ENCODE measurements at places on chromosomes 1 and 21.

- no peak for DNase-seq
These were observed 86.6 kb upstream of the ZNF326 start for GRCh38 chr1:89908273-89908671.

- DNase-seq, result no peak
These were observed 46.1 kb upstream of the FBXO28 start for GRCh38 chr1:224067621-224068457.

DNA sequence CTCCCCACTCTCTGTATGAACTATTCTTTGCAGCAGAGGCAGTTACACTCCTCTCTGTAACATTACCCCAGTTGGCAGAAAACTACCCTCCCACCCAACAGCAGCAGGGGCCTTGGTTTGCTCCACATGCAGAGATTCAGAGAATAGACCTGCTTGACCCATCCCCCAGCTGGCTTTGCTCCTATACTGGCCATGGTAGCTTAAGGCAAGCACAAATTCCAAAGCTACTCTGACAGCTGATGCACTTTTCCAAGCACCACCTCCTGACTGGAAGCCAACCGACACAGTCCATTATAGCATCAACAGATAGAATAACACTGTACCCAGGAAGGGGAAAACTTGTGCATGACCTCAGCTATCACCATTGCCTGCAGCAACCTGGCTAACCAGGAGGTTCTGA, 846.5 kb upstream of the NCAM2 start:
- no peak for DNase-seq

DNA sequence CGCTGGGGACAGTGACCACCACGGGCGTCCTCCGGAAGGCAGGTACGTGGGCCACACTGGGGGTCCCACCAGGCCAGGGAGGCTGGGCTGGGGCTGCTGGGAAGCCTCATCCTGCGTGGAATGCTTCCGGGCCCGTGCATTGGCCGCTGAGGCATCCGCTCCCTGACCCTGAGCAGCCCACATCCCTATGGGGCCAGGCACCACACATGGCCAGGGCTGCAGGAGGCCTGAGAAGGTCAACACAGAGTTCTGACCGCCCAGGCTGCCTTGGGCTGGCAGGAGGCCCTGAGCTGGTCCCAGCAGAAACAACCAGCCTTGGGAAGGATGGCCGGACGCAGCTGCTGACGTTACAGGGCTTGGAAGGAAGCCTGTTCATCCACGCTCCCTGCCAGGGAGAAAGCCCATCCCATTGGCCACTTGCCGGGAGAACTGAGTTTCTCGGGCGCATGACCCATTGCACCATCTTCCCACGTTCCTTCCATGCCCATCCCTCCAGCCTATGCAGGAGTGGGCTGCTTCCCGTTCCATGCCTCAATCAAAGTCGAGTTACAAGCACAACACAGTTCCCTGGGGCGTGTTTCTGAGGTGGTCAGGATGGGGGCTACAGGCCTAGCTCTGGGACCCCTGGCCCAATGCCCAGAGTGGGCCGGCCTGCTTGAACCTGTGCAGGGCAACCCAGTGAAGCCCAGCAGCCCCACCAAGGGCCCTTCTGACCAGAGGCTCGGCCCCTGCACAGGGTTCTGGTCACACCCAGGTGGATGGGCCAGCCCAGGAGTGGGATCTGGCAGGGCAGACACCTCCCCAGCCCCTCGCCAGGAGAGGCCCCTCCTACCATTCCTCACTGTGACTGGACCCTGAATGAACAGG, 31.7 kb downstream of the TRIM11 start:
- DNase-seq, result no peak

DNA sequence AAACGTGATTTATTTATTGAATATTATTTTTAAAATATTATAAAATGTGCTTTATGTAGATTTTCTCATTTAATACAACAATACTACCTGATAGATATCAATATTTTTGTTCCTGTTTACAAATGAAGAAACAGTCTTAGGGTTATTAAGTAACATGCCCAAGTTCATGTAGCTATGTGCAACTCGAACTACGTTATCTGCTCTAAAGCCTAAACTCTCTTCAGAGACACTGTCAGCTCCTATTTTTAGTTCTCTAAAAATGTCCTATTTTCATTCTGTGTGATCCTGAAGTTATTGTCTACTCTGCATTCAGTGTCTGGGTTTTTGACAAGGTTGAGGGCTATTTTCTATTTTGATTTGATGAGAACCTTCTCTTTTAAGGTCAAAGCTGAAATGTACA, 550.1 kb upstream of the B3GALT2 start:
- DNase-seq, result no peak

GRCh38 chr1:147515045-147515869, 26.0 kb upstream of the BCL9 start:
- DNase-seq, result no peak

GRCh38 chr1:179742717-179743678, at the start of gene FAM163A:
FAM163A (plus strand) TSS chr1:179743291; CDS start chr1:179813098, 69,807 bp downstream.
- no peak for DNase-seq

GRCh38 chr1:183697814-183698590, 44.9 kb upstream of the APOBEC4 start:
- DNase-seq, result no peak

- no peak for DNase-seq
These were observed 16.2 kb upstream of the PPIE start for GRCh38 chr1:39722495-39722894.

- DNase-seq, result no peak
These were observed 146.5 kb downstream of the PDE4B start for GRCh38 chr1:65939191-65939590.

DNA sequence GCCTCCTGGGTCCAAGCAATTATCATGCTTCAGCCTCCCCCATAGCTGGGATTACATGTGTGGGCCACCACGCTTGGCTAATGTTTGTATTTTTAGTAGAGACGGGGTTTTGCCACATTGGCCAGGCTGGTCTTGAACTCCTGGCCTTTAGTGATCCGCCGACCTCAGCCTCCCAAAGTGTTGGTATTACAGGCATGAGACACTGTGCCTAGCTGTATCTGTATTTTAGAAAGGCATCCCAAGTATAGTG, 69.3 kb downstream of the NKAIN1 start:
- DNase-seq, result no peak

GRCh38 chr1:32876341-32877210, 5.9 kb upstream of the FNDC5 start:
- no peak for DNase-seq

DNA sequence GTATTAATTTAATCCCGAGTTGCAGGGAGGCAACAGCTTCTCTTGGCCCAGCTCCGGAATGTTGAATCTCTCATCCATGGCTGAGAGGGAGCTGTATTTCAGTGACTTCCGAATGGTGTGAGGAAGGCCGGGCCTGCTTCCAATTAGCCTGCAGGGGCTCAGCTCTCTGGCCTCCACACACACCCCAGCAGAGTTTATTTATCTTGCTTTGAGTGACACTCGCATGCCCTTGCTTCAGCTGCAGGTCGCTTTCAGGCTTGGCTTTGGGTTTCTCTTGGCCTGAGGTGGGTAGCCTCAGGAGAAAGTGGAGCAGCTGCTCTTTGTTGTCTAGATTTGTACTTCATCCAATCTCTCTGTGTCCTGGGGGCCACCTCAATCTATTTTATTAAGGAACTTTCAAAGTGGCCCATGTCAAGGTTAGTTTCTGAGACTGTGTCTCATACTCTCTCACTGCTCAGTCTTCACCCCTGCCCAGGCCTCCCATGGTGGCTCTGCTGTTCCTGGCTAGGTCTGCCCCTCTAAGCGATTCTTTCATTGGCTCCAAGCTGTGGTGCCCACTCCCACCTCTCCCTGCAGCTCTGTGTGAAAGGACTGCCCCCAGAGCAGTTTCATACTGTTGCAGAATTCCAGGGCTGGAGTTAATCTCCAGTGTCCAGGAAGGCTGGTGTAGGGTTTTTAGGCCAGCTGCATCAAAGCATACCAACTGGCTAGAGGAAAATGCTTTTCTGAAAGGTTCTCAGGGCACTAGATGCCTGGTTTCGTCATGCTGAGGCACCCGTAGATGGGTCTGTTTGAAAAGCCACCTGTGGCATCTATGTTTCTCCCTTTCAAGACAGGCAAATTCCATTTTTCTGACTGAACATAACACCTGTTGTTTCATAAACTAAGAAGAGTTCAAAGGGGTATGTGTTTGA, 153.5 kb downstream of the PLXNA2 start:
- DNase-seq, result no peak

- peak; percentile 13 for DNase-seq
These were observed 1.5 kb downstream of the GADD45A start for GRCh38 chr1:67686267-67687197.

DNA sequence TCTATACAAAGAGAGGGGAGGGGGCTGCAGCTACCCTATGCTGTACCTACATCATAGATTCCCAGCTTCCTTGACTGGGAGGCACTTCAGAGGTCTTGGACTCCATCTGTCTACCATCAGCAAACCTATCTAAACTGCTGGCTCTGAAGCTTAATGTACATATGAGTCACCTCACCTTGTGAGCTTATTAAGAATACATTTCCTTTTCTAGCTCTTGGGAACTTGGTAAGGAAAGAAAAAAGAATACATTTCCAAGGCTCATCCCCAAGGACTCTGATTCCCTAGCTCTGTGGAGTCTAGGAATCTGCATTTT, 50.0 kb upstream of the PRELP start:
- DNase-seq, result no peak

- DNase-seq, result no peak
These were observed 82.0 kb downstream of the UBE4B start for GRCh38 chr1:10114746-10115145.

DNA sequence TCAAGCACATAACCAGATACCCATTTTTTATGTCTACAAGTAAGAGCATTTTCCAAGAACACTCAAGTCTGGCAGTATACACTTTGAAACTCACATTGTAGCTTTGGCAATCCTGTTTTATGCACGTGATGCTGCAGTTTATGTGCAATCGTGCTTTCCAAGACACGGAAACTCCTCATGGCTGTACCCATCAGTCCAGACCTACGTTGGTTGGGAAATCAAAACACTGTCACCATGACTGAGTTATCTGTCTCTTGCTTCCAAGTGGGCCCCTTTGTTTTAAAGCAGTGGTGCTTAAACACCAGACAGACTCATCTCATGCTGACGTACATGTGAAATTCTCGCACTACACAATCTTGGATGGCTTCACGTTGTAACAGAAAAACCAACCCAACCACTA, 192.8 kb downstream of the LTN1 start:
- no peak for DNase-seq

GRCh38 chr1:236836157-236836556, 41.1 kb downstream of the MTR start:
- no peak for DNase-seq

DNA sequence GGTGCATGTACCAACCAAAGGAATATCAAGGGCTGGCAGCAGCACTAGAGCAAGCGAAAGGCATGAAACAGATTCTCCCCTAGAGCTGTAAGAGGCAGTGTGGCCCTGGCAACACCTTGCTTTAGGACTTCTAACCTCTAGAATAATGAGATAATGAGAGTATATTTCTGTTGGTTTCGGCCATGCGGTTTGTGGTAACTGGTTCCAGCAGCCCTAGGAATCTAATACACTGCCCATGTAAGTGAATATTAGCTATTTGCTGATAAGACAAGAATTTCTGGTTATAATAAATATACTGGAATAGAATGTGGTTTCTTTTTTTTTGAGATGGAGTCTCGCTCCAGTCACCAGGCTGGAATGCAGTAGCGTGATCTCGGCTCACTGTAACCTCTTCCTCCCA, 199.4 kb downstream of the GABPA start:
- no peak for DNase-seq

DNA sequence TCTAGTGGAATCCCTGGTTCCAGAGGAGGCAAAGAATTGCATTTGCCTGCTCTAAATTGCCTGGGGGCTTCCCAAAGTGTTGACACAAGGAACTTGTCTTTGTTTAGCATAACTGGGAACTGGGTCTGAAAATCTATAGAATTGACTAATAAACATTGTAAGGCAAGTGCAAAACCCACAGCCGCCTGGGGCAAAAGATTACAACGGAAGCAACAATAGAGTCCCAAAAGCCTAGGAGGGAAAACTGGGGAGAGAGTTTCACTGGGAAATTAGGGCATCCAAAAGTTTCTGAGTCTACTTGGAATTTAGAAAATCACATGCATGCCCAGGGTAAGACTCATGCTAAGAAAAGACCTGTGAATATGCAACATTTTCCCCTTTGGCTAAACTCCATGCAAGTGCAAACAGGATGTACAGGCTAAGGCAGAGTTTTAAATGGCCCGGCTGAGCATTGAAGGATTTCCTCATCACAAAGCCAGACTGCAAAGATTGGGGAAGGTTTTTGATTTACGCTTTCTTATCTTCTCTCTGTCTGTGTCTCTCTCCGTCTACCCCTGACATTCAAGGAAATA, 725.3 kb upstream of the NCAM2 start:
- no peak for DNase-seq

- no peak for DNase-seq
These were observed 11.8 kb downstream of the C1orf115 start for GRCh38 chr1:220701974-220702373.

DNA sequence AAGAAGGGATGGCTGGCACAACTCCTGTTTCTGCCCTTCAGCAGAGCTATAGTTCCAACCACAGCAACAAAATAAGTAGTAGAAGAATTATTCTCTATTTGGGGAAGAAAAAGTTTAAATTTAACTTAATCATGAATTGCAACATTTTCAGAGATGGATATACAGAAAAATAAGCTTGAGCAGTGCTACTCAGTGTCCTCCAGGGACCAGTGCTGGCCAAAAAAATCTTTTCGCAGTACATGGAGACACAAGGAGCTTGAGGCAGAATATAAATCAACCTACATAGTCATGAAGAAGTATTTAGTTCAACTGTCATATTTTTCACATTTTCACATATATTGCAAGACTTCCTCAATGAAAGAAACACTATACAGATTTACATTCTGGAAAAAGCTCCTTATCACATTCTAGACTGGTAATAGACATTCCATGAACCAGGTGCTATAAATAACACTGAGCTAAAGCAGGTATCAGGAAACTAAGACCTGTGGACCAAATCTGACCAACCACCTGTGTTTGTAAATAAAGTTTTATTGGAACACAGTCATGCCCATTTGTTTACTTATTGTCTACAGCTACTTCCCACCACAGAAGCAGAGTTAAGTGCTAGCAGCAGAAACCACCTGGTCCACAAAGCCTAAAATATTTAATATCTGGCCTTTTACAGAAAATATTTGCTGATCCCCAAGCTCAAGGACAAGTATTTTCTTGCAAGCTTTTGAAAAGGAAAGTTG, 101.9 kb downstream of the RGS21 start:
- DNase-seq, result no peak

- no peak for DNase-seq
These were observed 42.0 kb upstream of the MTF1 start for GRCh38 chr1:37901191-37901892.
